Inflammatory macrophage treated with lipopolysaccharide for 1 hour (primary cell): ENCODE measurements at places on chromosomes 11 and 22.

GRCh38 chr11:58505849-58506248 is 2.1 kb downstream of the OR5B21 start:
- DNase-seq = no peak

- peak; percentile 33 for DNase-seq
Measured at GRCh38 chr11:117950993-117951961, 22.1 kb upstream of the TMPRSS13 start.

- no peak for DNase-seq
Measured at GRCh38 chr11:76736266-76736665, 46.9 kb upstream of the TSKU start.

GRCh38 chr22:39298241-39298987 is 21.0 kb downstream of the RPL3 start:
- no peak for DNase-seq

GRCh38 chr11:65695459-65696241 is 16.4 kb upstream of the KAT5 start:
- no peak for DNase-seq

GRCh38 chr11:115778928-115779650 is 274.9 kb upstream of the CADM1 start:
- DNase-seq = no peak

DNA sequence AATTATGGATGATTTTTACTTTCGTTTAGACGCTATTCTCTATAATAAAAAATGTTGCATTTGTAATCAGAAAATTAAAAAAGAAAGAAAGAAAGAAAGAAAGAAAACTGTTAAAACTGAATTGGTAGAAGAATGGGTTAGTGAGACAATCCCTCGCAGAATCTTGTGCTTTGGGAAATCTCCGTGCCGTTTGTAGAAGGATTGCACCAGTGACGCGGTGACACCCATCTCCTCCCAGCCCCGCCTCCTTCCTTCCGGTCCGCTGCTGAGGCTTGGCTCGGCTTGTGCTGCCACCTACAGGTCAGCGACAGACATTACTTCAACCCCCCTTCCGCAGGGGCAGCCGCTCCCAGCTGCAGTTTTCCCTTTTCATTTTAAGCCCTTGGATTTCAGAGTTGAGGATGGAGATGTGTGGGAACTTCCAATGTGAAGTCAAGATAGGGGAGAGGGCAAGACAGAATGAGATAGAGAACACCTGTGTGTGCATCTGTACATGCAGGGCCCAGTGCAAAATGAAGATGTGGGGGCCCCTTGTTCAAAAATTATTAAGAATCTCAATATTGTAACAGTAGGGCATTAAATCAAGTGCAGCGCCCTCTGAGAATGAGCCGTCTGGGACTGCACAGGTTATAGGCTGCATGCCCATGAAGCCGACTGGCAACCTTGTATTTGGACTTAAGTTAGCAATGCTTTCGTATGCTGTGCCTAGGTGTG is 41.1 kb downstream of the TST start:
- DNase-seq = peak; percentile 96

DNA sequence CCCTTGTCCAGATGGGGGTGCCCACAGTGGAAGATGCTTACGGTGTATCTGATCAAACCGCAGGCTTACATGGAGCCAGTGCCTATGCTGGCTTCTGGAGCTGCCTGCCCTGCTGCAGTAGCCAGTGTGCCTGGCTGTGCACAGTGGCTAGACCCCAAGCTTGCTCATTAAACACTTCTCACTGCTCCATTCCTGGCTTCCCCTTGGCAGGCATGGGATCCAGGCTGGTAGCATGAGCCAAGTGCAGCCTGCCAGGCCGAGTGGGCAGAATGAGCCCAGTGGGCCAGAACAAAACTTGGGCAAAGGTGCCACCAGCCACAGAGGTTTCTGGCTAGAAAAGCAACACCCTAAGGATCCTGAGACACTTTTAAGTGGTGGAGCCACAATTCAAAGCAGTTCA is 55.4 kb upstream of the B3GNT6 start:
- DNase-seq = no peak

GRCh38 chr11:112859787-112860186 is 101.4 kb upstream of the NCAM1 start:
- no peak for DNase-seq

- DNase-seq = peak; percentile 90
Measured at GRCh38 chr11:122746050-122746478, 90.5 kb downstream of the UBASH3B start.

DNA sequence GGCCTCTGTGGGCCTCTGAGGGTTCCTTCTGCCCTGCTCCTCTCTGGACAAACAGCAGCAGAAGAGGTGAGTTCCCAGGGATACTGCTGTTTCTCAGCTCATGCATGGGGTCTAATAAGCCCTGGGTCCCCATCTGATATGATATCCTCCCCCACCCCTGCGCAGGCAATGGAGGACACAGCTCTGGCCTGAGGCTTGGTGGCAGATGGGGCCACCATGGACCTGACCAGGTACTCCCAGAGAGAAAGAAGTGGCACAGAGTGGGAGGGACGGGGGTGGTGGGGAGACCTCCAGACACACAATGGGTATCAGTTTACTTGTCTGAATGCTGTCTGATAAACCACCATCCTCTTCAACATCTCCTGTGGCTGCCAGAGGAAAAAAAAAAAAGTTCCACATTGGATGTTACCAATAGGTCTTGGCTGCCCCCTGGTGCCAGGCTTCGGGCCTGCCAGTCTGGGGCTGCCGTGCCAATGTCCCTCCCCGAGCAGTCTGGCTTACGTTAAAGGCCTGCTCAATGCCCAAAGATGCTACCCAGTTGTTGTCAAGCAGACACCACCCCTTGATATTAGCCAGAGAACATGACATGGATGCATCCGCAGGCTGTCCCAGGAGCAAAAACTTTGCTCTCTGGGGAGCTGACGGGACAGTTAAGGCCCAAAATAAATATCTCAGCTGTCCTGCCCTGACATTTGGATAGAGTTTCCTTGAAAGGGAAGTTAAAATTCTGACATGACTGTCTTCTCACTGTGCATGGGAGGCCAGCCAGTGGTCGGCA is 27.9 kb upstream of the ABCC8 start:
- peak; percentile 50 for DNase-seq

- DNase-seq = no peak
Measured at GRCh38 chr11:72908032-72908676, 93.9 kb downstream of the ATG16L2 start.

GRCh38 chr22:49404020-49404419 is 423.7 kb downstream of the BRD1 start:
- no peak for DNase-seq

DNA sequence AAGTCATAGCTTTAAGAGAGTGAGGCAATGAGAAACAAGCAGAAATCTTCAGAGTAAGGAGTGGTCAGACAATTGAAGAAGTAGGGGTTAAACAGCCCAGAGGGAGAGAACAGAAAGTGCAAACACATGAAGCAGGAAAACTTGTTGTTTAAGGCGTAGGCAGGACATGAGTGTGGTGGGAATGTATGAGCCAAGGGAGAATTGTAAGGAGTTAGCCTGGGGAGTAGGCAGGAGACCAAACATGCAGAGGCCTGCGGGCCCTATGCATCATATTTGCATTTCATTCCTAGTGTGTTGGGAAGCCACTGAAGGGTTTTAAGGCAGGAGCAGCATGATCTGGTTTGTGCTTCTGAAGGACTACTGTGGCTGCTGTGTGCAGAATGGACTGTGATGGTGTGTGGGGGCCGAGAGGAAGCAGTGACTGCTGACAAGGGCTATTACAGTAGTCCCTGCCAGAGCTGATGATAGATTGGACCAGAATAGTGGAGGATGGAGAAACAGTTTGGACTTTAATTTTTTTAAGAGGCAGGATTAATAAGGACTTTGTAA is 179.9 kb upstream of the C11orf87 start:
- DNase-seq = no peak

DNA sequence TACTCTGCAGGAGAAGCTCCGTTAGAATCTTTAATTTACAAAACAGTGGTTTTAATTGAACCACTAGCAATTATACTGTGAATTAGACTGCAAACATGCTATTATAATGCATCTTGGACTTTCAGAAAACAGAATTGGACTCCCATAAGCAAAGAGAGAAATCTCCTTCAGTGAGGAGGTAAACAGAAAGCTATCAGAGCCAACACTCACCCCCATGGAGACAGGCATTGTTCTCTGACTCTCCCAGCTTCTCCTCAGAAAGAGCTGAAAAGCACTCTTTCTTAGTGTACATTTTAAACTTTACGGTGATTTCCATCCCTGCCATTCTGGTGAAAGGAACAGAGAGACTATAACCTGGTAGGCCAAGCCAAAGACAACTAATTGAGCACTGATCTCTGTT is 176.9 kb downstream of the GRIA4 start:
- DNase-seq = no peak

DNA sequence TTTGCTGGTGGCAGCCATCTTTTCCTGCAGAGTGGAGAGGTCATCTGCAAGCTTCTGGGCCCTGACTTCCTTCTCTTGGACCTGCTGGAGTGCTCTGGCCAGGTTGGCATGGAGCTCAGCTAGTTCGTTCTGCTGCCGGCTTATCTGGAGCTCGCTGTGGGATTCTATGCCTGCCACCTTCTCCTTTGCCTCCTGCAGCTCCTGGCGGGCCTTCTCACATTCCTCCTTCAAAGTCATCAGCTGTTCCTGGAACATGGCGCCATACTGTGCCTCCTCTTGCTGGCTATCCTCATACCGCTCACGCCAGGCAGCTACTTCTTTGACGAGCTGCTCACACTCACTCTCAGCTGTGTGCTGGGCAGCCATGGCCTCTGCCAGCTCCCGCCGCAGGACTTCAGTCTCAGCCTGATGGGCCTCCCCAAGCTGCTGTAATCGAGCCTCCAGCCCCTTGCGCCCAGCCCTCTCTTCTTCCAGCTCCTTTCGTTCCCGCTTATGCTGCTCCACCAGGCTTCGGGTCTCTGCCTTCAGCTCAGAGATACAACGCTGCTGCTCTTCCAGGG is 16.1 kb downstream of the IL18BP start:
- DNase-seq = no peak

DNA sequence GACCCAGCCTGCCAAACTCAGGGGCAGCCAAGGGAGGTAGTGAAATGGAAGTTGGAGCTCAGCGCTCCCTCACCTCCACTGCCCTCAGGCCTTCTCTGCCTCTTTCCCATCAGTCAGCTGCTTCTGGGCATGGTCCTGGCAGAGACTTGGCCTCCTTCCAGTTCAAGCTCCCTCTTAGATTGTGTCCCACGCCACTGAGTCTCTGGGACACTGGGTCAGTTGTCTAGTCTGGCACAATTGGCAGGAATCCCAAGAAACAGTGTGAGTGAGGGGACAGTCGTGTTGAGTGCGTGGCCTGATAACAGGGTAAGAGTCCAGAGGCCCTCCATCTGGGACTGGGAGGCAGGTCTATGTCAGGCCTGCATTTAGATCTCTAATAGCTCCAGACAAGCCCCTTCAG is 7.1 kb upstream of the SLC35E4 start:
- DNase-seq = no peak

DNA sequence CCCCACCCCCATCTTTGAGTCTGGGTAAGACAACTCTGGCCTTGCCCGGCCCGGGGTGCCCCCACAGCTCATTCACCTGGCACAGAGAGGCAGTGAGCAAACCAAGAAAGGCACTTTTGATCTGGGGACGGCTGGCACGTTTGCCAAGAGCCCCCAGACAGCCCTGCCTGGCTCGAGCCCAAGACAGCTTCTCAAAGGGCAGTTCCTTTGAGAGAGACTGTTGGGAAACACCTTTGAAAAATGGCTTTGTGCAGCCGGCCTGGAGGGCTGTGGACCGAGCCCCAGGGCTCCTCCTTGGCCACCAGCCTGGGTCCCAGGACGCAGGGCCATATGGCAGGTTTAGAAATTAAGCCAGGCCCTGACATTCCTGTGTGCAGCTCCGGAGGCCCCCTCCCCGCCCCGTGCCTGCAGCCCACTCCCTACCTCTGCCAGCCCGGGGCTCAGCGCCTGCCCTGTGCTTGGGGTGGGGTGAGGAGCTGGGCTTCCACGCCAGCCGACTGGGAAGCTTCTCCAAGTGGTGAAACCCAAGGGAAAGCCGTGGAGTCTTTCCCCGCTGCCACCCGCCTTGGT is 50.2 kb upstream of the SMIM38 start:
- DNase-seq = no peak

- DNase-seq = no peak
Measured at GRCh38 chr22:22318723-22319465, 74.3 kb downstream of the VPREB1 start.

- no peak for DNase-seq
Measured at GRCh38 chr11:1558775-1559110, 13.3 kb downstream of the DUSP8 start.

DNA sequence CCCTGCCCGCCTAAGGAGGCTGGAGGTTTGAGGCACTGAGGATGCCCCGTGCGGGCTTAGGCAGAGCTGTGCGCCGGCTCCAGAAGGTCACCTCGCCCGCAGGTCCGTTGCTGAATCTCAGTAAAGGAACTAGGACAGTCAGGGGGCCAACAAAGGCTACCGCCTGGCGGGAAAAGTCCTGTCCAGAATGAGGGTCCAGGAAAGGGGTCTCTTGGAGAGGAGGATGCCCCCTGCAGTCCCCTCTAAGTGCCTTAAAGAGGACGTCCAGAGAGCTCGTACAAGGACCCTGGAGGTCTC is 548 bp downstream of the PVALB start:
- DNase-seq = no peak

DNA sequence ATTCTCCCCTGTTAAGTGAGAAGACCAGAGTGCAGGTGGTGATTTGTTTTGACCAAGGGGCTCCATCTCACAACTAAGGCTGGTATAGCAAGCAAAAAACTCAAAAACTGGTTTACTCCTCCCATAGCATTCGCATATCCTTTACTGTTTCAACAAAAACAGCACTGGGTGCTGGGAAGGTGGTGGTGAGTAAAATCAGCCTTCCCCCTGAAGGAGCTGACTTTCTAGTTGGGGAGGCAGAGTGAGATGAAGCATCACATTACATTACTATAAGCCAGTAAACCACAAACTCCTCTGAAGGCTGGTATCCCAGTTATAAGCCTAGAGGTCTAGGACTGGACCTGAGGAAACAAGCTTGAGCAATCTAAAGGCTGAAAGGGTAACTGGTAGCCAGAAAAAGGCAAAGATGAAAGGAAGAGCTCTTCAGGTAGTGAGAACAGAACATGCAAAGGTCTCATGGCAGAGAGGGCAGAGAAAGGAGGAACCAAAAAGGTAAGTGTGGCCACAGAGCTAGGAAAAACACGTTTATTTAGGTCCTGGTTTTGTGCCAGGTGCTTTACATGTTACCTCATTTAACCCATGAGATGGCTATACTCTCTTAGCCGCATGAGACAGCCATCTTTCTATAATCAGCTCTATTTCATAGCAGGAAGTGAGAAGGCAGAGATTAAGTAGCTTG is 22.3 kb downstream of the TMEM123 start:
- no peak for DNase-seq

GRCh38 chr11:36513965-36514364 is 3.9 kb upstream of the TRAF6 start:
- no peak for DNase-seq

GRCh38 chr11:106426696-106427095 is 349.2 kb downstream of the AASDHPPT start:
- DNase-seq = no peak

GRCh38 chr22:46287873-46288751 is 8.6 kb upstream of the GTSE1 start:
- DNase-seq = no peak

DNA sequence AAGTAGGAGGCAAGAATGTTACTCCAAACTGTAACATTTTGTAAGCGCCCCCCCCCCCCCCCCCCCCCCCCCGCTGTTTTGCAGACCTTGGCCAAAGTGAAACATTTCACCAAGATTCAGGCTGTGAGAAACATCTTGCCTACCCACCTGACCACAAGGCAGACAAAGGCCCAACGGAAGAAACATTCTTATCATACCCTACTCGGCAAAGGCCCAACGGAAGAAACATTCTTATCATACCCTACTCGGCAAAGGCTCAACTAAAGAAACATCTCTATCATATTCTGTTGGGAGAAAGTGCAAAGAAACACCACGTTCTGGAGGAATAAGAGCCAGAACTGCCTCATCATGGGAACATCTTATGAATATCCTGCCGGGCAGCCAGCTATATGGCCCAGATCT is 117.1 kb downstream of the JRKL start:
- DNase-seq = no peak

GRCh38 chr11:102470251-102470650 is 17.7 kb upstream of the TMEM123 start:
- DNase-seq = no peak
